ENCODE measurements at places on chromosomes 2 and 18.

DNA sequence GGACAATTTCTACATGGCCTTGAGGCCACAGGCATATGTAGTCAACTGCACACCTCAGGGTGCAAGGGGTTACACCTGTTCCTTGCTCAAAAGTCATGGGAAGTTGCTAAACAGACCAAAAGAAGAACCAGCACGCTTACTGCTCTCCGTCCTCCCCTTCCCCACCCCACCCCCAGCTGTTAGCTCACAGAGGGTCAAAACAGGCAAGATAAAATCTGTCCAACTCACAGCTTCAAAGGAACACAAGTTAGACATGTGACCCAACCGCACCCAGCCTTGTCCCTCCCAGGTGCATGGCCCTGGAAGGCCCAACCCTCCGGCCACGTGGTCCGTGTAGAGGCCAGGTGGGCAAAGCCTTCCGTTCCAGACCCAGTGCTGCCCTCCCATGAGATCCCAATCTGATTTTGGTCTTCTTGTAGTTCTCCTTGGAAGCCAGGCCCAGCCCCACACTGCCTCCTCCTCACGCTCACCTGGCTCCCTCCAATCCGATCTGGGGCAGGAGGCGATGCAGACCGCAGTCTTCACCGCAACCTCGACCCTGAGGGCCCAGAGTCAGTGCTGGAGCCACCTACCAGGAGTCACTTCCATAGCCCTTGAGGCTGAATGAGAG lies 14.5 kb upstream of the ASPRV1 start:
- DNase-seq: no peak

GRCh38 chr2:226701052-226701451 lies 98.6 kb downstream of the IRS1 start:
- DNase-seq: no peak

DNA sequence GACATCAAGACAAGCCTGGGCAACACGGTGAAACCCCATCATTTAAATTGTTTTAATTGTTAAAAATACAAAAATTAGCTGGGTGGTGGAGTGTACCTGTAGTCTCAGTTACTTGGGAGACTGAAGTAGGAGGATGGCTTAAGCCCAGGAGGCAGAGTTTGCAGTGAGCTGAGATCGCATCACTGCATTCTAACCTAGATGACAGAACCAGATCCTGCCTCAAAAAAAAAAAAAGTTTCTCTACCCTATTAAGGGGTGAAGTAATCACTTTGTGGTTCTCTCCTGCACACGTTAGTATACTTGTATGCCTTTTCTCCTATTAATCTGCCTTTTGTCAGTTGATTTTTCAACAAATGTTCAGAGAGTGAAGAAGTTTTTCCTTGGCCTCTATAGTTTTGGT lies 18.1 kb upstream of the PUM2 start:
- DNase-seq: no peak

DNA sequence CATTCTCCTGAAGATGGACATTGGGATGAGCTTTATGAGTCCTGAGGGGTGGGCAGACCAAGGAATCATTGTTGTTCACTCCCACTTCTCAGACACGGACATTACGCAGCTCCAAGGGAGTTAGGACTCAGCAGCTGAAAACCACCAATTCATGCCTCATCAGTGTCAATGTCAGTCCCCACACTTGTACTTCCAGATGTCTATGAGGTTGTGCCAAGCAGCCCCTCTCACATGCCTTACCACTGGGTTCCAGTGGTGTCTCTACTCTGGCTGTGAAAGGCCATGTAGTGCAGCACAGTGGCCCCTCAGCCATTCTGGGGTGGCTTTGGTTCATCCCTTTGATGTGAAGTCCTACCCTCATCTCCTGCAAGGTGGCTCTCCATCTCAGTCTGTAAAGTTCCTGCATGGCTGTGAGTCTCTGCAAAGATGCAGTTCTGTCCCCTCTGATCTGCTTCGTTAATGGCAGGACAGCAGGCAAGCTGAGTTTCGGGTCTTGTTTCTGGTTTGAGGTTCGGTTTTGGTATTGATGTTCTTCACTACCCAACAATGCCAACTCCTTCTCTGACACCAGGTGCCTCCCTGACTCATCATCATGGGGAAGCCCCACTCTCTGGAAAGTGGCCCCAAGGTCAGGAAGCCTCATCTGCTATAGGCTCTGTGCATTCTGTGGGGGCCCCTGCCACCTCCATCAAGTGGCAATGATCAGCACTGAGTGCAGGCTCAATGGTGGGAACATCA lies 14.0 kb upstream of the COL6A3 start:
- DNase-seq: no peak

- DNase-seq: peak; percentile 29
Measured at GRCh38 chr2:137969418-137969765, 5.1 kb downstream of the HNMT start.

- no peak for DNase-seq
Measured at GRCh38 chr2:99865818-99866676, 276.3 kb downstream of the AFF3 start.

GRCh38 chr2:31337860-31338259 lies 76.7 kb downstream of the XDH start:
- DNase-seq: no peak

GRCh38 chr2:40451918-40452605 lies at the start of gene SLC8A1:
SLC8A1 (minus strand) TSS chr2:40452090.
- DNase-seq: no peak

GRCh38 chr2:49286045-49286444 lies 131.7 kb upstream of the FSHR start:
- no peak for DNase-seq

DNA sequence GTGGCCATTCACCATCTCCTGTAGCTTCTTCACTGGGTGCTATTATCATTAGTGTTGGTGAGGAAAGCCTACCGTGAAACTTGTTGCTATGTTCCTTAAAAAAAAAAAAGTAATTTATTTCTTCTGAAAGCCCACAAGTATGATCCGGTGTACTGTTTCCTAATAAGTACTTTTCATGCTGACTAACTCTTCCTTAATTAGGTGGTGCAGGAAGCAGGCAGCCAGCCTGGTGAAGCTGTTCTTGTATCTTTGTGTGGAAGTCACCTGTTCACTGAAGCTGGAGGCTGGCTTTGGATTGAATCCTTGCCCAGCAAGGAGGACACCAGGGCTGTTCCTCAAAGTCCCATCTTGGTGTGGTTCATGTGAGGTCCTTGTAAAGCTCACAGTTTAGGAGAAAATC lies 321.7 kb upstream of the THSD7B start:
- no peak for DNase-seq

DNA sequence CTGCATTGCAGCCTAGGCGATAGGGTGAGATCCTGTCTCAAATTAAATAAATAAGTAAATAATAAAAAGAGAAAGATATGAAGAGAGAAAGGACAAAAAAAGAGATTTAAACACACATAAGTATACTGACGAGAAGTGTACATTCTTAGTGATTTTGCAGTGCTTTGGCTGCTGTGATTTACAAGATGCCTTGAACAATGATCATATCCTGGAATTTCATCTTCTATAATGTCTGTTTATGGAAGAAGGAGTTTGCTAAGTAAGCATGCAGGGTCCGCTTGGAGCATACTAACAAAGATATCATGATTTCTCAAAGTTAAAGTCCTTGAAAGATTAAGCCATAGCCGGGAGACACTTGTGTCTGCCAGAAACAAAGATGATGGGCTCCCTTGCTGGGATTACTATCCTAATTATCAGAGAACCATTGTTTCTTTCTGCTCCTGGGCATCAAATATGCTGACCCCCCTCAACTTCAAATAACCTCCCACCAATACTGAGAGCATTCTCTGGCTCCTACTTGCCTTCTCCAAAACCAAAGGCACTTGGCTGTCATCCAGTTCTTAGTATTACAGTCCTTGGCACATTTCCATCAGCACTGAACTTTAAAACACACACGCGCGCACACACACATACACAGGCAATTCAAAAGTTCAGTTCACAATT lies 47.5 kb upstream of the STAM2 start:
- peak; percentile 43 for DNase-seq

GRCh38 chr2:130769343-130769907 lies 14.1 kb downstream of the AMER3 start:
- no peak for DNase-seq

DNA sequence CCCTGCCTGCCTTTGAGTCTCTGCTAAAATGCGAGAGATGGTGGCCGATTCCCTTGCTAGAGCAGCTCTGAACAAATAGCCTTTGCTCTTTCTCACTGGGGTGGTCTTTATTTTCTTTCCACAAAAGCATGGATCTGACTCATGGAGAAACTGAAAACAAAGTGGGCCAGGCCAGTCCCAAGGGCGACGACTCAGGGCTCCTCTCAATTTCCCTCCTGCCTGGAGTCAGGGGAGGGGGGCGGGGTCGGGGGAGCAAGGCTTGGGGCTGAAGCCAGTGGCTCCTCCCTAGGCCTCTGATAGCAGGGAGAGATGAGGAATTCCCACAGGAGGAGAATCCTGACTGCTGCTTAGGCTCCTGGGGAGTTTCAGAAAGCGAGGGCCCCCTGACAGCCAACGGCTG lies 17.1 kb upstream of the IL1R2 start:
- DNase-seq: no peak

- no peak for DNase-seq
Measured at GRCh38 chr2:15031745-15032240, 399.3 kb downstream of the LRATD1 start.

GRCh38 chr2:102929721-102930120 lies 167.9 kb downstream of the TMEM182 start:
- DNase-seq: no peak

- no peak for DNase-seq
Measured at GRCh38 chr2:71781695-71782228, 328.4 kb downstream of the DYSF start.

GRCh38 chr18:52750995-52751394 lies 411.0 kb downstream of the DCC start:
- DNase-seq: no peak

DNA sequence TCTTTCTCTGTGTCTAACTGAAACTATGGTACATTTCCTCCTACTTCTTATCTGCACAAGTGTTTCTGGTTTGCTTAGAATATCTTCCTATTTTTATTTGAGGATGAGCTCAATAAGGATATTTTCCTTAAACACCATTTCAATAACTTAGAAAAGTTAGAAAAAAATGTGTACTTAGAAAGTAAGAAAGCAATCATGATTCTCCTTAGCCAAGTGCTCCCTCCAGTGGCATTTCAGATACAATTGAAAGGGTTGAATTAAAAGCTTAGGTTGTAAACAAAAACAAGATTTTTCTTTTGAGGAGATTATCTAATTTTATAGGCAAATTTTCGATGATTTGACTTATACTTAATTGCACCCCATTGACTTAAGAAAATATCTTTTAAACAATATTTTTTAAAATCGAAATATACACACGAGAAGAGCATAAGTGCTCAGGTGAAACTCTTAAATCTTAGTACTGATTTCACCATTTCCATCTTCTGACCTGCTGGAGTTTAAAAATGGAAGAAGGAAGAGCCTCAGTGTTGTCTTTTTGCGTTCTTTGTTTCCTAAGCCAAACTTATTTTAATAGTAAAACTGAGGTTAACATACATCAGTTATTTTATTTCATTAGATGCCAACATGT lies 26.9 kb downstream of the C18orf63 start:
- no peak for DNase-seq

GRCh38 chr18:46148810-46149209 lies 44.6 kb downstream of the HAUS1 start:
- DNase-seq: peak; percentile 4

GRCh38 chr18:25725501-25725900 lies 364.9 kb downstream of the SS18 start:
- no peak for DNase-seq

- no peak for DNase-seq
Measured at GRCh38 chr2:43228321-43228751, 1.9 kb upstream of the ZFP36L2 start.

DNA sequence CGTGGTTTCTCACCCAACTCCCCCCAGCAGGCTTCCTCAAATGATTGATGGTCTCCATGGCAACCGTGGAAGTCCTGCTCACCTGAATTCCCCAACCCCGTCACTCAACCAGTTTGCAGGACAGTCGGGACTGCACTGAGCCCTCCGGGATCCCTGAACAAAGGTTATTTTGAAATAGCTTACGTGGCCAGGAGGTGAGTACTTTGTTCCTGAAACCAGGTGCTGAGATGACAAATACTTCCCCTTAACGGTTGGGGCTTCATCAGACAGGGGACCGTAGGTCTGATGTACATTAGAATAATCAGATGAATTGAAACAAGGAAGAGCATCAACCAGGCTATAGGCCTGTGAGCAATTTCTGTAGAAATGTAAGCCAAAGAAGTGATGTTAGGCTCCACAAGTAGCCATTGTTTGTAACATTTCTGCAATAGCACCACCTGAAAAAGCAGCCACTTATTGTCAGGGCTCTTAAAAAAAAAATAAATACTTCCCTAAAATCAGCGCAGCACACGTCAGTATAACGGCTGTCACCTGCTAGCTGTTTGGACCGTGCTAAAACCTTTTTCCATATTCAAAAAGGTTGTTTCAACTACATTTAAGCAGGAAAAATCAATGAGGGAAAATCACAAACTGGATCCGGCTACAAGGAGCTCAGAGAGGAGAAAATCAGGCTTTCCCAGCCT lies 206.4 kb upstream of the ID2 start:
- DNase-seq: no peak

DNA sequence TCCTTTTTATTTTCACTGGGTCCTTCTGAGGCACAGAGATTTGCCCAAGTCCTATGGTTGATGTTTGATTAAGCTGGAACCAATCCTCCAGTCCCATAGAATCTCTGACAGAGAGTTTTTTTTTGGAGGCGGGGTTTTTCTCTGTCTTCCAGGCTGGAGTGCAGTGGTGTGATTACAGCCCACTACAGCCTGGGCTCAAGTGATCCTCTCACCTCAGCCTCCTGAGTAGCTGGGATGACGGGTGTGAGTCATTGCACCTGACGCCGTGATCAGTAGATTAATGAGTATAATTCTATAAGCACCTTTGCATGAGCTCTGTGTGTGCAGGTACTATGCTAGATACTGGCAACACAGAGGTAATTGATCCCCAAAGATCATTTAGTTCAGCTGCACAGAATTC lies 15.3 kb upstream of the TRPM8 start:
- DNase-seq: no peak

DNA sequence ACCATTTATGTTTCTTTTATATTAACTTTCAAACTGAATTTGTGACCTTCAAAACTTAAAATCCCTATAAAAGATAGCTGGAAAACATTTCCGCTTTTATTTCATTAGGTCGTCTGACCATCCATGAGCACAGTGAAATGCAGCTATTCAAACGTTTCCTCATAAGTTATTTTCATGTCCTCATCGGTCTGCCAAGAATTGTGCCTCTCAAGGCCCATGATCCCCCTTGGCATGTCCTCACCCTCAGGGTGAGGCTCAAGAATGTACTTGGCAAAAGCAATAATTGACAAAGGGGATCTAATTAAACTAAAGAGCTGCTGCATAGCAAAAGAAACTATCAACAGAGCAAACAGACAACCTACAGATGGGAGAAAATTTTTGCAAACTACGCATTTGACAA lies 12.4 kb downstream of the SLC66A2 start:
- no peak for DNase-seq
